Pancreas (tissue), 10 donors: ENCODE measurements at places on chromosomes 6 and 20. TPM values are rescaled to one million over a fixed set of nuclear protein-coding genes. Genes with fewer than 3 reads are reported as not detected.

C20orf202 gene
- total RNA-seq = 0.13 TPM

- DNase-seq = no peak
Observed at GRCh38 chr6:45965007-45965406, 50.7 kb downstream of the CLIC5 start.

DNA sequence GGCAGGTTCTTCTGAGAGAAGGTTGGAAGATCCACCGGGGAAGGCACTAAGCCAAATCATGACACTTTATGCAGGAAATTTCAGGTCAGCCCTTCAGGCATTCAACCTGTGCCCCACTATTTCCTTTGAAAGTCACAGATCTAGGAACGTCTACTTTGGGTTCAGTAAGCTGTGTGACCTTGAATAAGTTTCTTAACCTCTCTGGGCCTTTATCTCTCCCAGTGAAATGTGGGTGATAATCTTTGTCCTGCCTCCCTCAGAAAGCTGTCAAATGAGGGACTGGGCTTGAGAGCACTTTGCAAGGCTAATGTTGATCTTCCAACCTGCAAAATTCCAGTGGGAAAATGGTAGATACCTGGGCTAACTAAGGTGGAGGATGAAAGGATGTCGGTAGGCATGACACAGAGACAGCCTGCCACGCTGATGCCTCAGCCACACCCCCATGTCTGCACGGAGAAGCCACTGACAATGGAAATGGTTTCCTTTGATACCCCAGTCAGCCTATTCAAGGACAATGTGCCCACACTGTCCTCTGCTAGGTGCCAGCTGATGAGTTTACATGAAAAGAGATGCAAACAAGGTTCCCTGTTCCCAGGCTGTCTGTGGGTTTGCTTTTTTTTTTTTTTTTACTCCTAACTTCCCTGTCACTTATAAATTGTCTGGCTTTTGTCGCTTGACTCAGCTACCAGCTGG lies 9.3 kb downstream of the BNIP5 start:
- DNase-seq = no peak

GRM1 gene
- total RNA-seq = 0.09 TPM
